Caki2 (cell line): ENCODE measurements at places on chromosomes 6 and 20. TPM values are rescaled to one million over a fixed set of nuclear protein-coding genes. Genes with fewer than 3 reads are reported as not detected.
A peak's percentile ranks its signal among the peaks of the same experiment; 100 is the strongest.

DNA sequence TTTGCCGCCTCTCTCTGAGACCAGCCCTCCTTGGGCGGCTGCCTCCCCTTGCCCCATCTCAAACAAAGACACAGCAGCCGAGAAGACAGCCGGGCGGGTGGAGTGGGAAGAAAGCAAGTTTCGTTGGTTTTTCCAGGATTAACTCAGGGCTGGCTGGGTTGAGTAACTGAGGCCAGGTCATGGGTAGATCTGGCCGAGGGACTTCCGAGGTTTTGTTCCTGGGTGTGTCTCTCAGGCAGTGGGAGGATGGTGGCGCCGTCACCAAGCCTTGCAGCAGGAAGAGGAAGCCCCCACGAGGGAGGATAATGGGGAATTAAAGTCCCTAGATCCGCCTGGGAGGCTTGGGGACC lies 167.2 kb downstream of the TTLL2 start:
- DNase-seq = no peak

Gene GTF2H4
- 49.7 and 58.5 TPM in 2 replicates for total RNA-seq

Gene LAMA2
- total RNA-seq = 0.41 and 0.46 TPM in 2 replicates

GRCh38 chr6:168093071-168093505 lies 14.1 kb upstream of the FRMD1 start:
- DNase-seq = peak; percentile 21

DNA sequence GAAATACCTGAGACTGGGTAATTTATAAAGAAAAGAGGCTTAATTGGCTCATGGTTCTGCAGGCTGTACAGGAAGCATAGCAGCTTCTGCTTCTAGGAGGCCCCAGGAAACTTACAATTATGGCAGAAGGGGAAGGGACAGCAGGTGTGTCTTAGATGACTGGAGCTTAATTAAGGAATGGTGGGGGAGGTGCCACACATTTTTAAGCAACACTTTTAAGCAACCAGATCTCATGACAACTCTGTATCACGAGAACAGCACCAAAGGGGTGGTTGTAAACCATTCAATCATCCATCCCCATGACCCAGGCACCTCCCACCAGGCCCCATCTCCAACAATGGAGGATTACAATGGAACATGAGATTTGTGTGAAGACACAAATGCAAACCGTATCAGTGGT lies 26.9 kb downstream of the FIG4 start:
- DNase-seq = no peak

DNA sequence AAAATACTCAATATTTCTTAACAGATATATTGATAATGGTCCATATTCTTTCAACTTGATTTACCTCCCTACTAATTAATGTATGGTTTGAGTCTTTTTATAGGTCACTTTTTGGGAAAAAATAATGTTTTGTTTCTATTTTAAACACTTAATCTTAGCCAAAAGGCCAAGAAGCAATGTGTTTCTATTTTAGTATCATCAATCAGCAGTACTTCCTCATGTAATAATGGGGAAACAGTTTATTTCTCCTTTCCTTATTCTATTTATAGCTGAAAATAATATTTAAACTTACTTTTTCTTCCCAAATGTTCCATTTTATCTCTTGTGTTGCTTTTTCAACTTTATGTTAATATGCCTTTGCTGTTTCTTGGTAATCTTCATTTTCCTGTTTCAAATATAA lies 295.1 kb downstream of the ALDH8A1 start:
- no peak for DNase-seq

GRCh38 chr6:154071236-154071635 lies 32.2 kb downstream of the OPRM1 start:
- DNase-seq = no peak

Gene HMGCLL1
- total RNA-seq = not detected in 2 replicates

DNA sequence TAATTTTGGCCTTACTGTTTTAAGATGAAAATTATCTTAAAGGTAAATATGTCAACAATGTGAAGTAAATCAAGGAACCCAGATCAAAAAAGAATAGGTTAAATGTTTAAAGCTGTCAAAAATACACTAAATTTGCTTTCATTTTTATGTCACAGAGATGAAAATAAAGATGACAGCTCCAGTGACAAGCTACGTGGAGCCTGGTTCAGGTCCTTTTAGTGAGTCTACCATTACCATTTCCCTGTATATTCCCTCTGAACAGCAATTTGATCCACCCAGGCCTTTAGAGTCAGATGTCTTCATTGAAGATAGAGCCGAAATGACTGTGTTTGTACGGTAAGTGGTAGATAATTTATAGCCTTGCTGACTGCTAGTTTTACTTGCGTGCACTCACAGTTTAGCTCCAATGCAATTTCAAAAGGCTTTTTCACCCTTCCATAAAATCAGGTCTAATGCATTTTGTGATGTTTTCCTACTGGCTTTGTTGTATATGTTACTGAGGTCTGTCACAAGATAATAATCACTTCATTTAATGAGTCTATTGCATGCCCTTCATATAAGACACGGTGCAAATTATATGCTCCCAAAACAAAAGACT lies 1.9 kb downstream of the HEBP2 start:
- DNase-seq = no peak

DNA sequence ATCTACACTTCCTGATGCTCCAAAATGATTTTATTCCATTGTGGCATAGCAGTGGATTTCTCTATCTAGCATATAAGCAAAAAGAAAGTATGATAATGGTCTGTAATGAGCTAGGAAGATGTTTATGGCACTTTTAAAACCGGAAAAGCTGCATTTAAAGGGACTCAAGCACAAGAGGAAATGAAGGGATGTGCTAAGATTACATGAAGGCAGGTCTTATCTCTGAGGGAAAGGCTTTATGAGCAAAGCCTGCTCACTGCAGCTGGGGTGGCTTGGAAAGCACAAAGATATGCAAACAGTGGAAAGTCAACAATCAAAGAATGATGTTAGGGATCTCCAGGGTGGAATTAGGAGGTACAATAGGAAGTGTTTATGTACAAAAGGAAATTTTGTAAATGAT lies 138.2 kb downstream of the TENT5A start:
- no peak for DNase-seq

GRCh38 chr6:109714166-109714565 lies 23.1 kb downstream of the FIG4 start:
- no peak for DNase-seq

DNA sequence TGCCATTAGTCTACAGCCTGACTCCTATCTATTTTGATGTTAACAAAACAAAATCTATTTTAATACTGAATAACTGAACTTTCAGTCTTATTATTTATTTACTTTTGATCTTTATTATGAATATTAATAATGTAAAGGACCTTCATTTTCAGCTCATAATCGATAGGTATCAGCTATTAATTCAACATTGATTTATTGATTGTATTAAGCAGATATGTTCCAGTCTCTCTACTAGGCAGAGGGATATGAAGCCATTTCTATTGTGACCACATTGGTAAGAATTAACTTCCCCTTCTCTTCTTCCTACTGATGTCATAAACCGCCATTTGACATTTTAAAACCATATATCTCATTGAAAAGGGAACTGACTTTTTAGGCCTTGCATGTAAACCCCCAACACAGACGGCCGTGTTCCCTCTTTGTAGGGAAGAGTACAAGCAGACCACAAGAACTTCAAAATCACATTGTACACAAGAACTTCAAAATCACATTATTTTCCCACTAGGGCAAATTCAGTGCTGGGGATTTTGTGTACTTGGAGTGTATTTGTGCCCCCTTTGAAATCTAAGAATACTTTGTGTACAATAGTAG lies 69.5 kb upstream of the FABP7 start:
- DNase-seq = no peak

GRCh38 chr6:30727920-30728553 lies 7.9 kb downstream of the TUBB start:
- DNase-seq = no peak

DNA sequence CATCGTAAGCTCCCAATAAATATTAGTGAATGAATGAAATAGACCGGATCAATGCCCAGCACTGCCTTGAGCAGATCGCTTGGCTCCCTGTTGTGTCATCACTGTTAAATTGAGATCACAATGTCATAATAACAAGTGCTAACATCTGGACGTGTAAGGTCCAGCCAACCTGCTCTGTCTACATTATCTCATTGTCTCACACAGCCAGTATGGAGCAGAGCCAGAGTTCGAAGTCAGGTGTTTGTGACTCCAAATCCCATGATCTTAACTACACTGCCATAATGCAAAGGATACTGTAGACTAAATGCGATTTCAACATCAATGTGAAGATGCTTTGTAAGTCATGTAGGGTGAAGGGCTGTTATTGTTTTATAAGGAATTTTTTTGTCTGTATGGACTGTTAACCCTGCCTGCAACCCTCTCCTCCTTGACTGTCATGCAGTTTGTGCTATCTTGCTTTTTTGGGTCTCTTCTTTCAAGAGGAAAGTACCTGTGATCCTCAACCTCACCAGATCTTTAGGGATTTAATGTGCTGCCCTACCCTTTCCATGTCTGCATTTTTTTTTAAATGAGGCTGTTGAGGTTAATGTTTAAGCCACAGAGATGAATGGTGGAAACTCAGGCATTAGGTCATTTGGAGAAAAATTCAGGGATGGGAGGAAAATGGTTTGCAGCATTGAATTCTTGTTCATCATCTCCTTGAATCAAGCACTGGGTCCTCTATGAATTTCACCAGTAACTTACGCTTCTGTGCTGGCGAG lies 49.0 kb upstream of the OCSTAMP start:
- no peak for DNase-seq

Gene TCF21
- total RNA-seq = not detected in 2 replicates

GRCh38 chr6:6682225-6682624 lies 93.7 kb downstream of the LY86 start:
- no peak for DNase-seq

Gene VNN1
- total RNA-seq = not detected in 2 replicates

Gene RAMACL
- total RNA-seq = not detected in 2 replicates

GRCh38 chr20:36017048-36017951 lies 48.9 kb downstream of the CNBD2 start:
- DNase-seq = peak; percentile 98

DNA sequence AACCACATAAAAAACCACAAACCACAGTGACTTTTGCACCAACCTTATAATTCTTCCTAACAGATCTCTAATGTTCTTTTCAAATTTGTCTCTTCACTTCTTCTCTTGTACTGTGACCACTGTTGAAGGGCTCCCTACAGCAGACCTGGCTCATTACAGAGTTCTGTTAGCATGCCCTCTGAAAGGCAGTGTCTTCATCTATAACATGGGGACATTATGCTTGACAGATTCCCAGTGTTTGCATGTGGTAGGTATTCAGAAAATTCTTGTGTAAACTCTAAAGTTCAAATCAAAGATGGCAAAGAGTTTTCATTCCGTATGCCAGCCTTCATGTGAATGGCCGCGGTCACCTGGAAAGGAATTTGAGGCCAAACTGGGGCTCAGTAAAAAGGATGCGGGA lies 182.6 kb downstream of the DHX35 start:
- no peak for DNase-seq

- no peak for DNase-seq
These were observed 196.1 kb downstream of the TRIM27 start for GRCh38 chr6:28727559-28728211.

Gene IL17A
- total RNA-seq = not detected in 2 replicates

DNA sequence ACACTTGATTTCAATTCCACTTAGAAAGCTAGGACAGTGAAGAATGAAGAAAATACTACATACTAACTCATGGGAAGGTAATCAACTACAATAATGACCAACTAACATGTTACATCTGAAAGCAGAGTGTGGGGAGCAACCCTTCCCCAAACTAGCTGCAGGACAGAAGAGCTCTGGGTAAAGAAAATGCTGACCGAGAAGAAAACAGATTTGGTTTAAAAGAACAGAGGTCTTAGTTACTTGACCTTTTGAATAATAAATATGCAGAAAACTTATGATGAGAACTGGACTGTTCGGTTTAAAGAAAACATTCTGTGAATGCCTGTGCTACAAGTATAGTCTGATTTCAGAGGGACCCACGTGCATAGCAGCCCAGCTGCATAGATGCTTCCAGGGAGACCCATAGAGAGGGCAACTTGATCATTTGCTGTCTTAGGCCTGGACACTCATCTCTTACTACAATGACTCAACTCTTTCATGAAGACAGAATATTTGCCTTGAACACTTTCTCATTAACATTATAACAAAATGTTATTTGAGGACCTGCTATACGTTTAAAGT lies 53.5 kb downstream of the RALGAPA2 start:
- no peak for DNase-seq

Gene ENPP5
- 0.09 and 0.74 TPM in 2 replicates for total RNA-seq

Gene TAF11
- 43.8 and 46.4 TPM in 2 replicates for total RNA-seq

DNA sequence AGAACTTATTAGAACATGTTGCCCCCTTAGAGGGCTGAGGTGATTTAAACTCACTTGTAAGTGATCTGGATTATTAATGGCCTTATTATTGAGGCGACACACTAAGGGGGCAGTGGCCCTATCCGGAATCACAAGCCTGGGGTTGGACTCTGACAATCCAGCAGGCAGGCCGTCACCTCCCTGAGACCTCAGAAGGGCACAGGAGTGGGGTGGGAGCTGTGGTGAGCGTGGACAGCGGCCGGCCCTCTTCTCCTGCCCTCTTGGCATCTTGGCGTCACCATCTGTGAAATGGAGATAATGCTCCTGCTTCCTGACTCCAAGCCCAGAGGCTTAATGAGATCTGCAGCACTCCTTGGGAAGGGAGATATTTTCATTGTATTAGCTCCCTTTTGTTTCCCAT lies 15.6 kb upstream of the UQCC2 start:
- DNase-seq = no peak

- DNase-seq = no peak
These were observed 1.1 kb upstream of the TCF15 start for GRCh38 chr20:611047-611842.
